ENCODE measurements at places on chromosomes 3 and 15.

- no peak for DNase-seq
These were observed 15.7 kb downstream of the THOC7 start for GRCh38 chr3:63847718-63848450.

- no peak for DNase-seq
These were observed 157.7 kb downstream of the CGGBP1 start for GRCh38 chr3:87901141-87901540.

DNA sequence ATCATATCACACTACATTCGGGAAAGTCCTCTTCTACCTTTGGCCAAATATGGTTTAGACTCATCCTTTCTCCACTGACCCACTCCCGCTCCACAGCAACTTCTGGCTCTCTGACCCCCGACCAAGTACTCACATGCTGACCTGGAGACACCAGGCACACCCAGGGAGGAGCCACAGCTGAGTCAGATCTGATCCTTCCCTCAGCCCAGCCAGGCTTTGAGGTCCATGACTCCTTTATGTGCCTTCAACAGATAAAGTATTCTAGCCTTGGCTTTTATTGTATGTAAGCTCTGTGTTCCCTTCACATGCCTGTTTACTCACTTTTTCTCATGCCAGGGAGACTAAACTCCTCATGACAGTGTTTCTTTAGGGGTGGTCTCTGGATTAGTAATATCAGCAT, 166.9 kb upstream of the UMPS start:
- DNase-seq = no peak

- peak; percentile 12 for DNase-seq
These were observed 1.1 kb downstream of the SNRK start for GRCh38 chr3:43287500-43287873.

- DNase-seq = no peak
These were observed 223.8 kb downstream of the NTRK3 start for GRCh38 chr15:88032787-88033186.

DNA sequence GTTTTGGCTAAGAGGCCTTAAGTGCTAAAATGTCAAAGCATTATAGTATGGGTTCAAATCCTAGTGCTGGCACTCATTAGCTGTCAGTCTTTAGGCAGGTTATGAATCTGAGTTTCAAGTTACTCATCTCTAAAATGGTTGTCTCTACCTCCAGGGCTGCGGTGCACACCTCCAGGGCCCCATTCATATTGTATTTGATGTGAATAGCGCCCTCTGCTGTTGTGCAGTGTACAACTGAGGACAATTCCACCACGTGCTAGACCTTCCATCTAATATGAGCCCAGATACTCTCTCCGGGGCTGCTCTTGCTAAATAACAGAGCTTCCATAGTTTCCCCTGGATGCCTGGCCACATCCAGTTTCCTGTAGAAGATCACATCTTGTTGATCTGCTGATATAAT, 54.3 kb downstream of the OXNAD1 start:
- DNase-seq = peak; percentile 15

GRCh38 chr15:31020542-31020941, 29.1 kb upstream of the MTMR10 start:
- DNase-seq = no peak

GRCh38 chr3:156763931-156764720, 62.0 kb upstream of the LEKR1 start:
- DNase-seq = no peak

DNA sequence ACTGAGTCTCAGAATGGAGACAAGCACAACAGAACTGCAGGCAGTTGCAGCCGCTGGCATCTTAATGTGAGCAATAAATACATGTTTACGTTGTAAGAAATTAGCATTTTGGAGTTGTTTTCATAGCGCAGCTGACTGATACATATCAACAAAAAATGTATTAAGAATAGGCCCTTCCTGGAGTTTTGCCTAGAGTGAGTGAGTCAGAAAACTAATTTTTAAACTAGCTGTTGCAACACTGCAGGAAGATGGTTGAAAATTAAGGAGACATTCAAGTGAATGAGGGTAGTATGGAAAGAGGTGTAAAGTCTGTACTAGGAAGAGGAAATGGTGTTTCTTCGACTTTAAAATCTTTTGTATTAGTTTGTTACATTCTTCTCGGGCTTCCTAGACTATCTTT, 39.6 kb upstream of the TIMP4 start:
- DNase-seq = no peak

GRCh38 chr3:189981668-189982067, 139.0 kb downstream of the P3H2 start:
- no peak for DNase-seq

DNA sequence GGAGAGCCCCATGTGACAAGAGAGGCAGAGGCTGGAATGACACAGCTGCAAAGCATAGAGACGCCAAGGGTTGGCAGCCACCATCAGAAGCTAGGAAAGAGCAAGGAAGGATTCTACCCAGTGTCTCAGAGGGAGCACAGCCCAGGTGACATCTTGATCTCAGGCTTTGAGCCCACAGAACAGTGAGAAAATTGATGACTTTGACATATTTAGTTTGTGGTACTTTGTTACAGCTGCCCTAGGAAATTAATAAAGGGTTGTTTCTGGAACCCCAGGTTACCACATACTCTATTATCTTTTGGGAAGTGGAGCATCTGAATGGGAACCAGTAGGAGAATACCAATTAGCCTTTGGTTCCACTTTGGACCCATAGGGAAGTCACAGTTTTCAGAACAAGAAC, 231.7 kb downstream of the ZNF621 start:
- no peak for DNase-seq

GRCh38 chr3:118544458-118544857, 490.2 kb downstream of the IGSF11 start:
- DNase-seq = no peak

- DNase-seq = no peak
These were observed 725 bp downstream of the SRP14 start for GRCh38 chr15:40038275-40038637.

DNA sequence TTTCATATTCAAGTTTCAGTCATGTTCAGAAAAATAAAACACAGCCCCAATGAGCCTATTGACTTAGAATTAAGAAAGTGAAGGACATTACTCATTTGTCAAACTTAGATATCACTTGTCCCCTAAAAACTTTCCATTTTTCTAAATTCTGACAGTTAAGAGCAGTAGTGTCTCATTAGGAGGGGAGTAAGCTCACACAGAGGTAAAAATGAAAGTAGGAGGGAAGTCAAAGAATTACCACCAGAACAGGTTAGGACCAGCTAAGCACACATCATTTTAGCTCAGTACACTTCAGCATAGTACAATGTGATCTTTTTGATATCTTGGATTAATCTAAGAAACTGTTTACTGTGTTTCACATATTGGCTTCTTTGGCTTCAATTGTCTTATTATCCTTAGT, 64.3 kb downstream of the OSTN start:
- DNase-seq = no peak

DNA sequence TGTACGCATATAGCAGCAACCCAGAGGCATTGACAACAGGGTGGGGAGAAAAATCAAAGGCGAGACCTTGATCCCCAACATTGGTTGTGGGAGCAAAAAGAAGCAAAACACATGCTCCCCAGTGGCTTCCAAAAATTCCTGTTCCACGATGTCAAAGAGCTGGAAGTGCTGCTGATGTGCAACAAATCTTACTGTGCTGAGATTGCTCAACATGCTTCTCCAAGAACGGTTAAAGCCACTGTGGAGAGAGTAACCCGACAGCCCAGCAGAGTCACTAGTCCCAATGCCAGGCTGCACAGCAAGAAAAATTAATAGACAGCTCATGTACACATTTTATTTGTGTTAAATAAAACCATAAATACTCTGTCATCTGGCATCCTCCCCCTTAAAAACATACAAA, 179.9 kb upstream of the PFN2 start:
- no peak for DNase-seq

DNA sequence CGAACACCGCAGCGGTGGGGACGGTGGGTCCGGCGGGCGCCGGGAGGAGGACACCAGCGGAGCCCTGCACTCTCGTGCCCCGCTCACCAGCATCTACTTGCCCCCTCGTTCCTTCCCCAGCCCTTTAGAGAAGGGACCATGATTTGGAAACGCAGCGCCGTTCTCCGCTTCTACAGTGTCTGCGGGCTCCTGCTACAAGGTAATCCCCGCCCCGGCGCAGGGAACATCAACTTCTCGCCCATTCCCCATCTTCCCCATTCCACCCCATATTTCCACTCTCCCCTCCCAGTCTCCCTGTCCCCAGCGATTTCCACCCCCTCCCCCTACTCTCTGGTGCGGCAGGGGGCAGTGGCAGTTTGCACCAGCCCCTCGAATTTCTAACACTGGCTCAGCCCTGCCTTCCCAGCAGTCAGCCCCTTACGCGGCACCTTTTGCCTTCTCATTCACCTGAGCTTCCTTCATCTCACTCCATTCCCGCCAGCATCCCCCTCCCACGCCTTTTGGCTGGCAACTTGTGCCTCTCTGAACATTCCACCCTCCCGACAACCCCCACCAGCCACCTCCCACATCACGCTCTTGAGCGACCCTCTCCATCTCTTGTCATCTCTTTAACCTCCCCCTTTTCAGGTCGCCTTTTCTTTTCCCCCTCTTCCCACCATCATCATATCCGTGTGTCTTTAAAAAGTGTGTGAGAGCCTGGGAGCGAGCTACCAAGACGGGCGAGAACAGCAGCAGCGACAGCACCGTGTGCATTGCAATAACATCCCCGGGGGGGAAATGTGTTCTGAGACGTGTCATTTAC, 882 bp downstream of the CADM2 start:
- DNase-seq = peak; percentile 78

- no peak for DNase-seq
These were observed 674.0 kb downstream of the ZBBX start for GRCh38 chr3:166706094-166706493.

- no peak for DNase-seq
These were observed 38.1 kb downstream of the ZNF589 start for GRCh38 chr3:48278884-48279559.

DNA sequence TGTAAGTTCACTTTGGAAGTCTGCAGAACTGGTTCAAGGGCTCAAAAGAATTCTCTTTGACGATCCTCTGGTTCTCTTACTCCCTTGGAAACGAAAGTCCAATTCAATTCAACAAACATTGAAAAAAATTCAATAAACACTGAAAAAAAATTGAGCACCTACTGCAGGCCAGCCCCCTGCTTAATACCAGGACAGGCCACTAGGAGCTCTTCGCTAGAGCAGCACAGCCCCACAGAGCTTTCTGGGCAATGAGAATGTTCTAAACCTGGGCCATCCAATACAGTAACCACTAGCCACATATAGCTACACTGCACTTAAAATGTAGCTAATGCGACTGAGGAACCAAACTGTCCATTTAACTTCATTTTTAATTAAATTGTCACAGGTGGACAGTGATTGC, 50.4 kb upstream of the DCLK3 start:
- DNase-seq = no peak

Data from HAP-1 (cell line).